ENCODE measurements at places on chromosomes 3 and 15. TPM values are rescaled to one million over a fixed set of nuclear protein-coding genes. Genes with fewer than 3 reads are reported as not detected.
A peak's percentile ranks its signal among the peaks of the same experiment; 100 is the strongest.

Gene PDHB
- total RNA-seq: 78.8 TPM

Gene LRRC2
- 4.1 TPM for total RNA-seq

Gene EPB42
- 2.1 TPM for total RNA-seq

Gene CNBP
- total RNA-seq: 236 TPM

Gene STXBP5L
- total RNA-seq: under 0.01 TPM

Gene IMPG2
- total RNA-seq: 1.3 TPM

Gene ZBBX
- 0.13 TPM for total RNA-seq

Gene LSAMP
- 9.8 TPM for total RNA-seq

Gene SCAMP2
- 17.3 TPM for total RNA-seq

Gene SKOR1
- total RNA-seq: 0.31 TPM

Gene CSTA
- total RNA-seq: 0.22 TPM

DNA sequence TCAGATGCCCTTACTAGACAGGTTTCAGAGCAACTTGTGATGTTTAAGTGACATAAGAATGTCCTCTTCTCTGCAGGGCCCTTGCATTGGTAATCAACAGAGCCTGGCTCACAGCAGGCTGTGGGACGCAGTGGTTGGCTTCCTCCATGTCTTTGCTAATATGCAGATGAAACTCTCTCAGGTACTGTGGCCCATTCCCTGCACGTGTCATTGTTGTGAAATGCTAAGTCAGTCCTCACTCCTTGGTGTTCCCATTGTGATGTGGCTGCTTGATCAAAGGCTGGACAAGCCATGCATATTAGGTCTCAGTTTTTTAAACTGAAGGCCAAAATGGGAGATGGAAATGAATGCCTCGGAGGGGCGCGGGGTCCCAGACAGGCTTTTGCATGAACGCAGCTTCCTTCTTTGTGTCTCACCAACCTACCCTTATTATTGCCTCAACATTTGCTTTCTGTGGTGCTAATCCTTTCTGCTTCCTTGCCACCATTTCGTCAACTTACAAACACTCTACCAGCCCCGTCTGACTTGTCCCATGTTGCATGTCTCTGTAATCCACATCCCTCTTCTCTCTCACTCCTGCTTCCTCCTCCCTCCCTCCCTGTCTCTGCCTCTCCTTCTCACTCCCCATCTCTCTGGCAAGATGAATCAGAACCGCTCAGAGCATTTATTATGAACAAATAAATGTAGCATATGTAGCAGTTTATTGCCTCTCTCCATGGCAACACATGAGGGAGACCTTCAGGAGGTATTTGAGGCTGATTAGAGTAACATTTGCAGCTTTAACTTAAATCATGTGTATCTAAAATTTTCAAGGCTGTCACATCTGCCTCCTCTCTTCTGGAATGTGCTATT is 133.2 kb upstream of the CHRM5 start:
- H3K27me3 ChIP-seq: no peaks in the 10 kb centered on the region
- peaks cover 14% of the 10 kb centered on the region for H3K36me3 ChIP-seq
- peak; percentile 26 for DNase-seq
- no peak overlapping the region for H3K4me3 ChIP-seq
- no peak overlapping the region for H3K27ac ChIP-seq
- no peaks in the 10 kb centered on the region for H3K4me1 ChIP-seq

DNA sequence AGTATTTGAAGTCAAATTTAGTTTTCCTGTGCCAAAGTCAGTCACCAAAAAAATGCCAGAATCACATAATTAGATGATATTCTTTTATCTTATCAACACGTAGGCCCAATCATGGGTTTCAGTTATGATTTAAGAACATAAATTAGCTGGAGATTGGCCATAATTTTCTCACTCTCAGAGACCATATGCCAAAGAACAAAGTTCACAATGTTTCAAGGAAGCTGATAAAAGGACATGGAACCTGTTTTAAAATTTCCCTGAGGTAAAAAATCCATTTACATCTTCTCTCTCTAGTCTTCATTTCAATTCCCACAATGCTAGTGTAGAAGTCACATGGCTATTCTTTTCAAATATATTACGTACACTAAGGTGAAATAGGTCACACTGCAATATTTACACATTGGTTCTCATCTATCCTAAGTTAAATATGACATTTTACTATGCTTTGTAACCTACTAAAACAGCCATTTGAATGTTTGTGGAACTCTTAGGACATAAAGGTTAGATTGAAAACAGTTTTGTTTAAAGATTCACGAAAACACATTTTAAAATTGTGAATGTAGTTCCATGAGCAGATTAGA is 42.7 kb upstream of the DCUN1D1 start:
- H3K27ac ChIP-seq: no peak overlapping the region

DNA sequence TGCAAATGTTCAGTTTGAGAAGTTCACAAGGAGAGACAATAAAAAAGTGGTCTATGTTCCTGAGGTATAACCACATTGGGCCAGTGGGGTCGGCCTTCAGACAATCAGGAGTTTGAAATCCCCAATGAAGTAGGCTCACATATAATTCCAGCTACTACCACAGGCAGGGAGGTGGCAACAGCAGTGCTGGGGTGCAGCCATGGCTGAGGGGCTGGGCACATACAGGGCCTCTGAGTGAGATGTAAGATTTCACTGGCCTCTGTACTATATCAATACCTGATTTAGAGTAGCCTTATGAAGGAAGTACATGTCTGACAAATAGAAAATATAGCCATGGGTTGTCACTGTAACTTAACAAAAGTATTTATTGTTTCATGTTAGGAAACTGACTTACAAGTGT is 402.2 kb downstream of the TBC1D5 start:
- H3K4me1 ChIP-seq: no peaks in the 10 kb centered on the region
- H3K4me3 ChIP-seq: no peak overlapping the region
- no peak for DNase-seq
- no peak overlapping the region for H3K27ac ChIP-seq

DNA sequence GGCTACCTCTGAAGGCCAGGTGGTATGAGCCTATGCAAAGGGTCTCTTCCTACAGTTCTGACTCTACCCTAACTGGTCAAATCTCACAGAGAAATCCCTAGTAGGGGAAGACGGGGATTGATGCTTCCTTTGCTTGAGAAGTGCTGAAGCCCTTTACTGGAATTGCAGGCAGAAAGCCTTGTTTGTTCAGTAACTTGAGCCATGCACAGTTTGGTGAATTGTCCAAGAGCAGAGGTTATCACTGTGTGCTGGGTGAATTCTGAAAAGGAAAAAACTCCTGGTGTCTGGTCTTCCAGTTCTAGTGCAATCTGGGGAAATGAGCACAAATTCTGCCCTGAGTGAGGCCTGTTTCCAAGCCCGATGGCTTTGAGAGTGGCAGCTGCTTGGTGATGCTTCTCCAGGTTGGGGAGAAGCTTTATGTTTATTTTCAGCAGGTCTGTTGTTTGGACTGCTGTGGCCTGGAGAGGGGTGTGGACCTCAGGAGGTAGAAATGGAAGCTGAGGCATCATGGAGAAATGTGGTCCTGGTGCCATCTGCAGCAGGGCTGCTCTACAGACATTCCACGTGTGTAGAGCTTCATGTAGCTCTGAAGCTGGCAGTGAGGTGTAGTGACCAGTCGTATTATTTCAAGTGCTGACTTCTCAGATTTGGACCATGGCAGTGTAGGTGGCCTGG is 60.9 kb downstream of the ARNT2 start:
- H3K27ac ChIP-seq: no peak overlapping the region
- H3K4me3 ChIP-seq: no peak overlapping the region

- no peak overlapping the region for H3K4me3 ChIP-seq
- no peak overlapping the region for H3K27ac ChIP-seq
- no peaks in the 10 kb centered on the region for H3K4me1 ChIP-seq
- H3K36me3 ChIP-seq: no peaks in the 10 kb centered on the region
- no peaks in the 10 kb centered on the region for H3K27me3 ChIP-seq
Observed at GRCh38 chr3:78970656-78971055, 797.1 kb downstream of the ROBO1 start.

DNA sequence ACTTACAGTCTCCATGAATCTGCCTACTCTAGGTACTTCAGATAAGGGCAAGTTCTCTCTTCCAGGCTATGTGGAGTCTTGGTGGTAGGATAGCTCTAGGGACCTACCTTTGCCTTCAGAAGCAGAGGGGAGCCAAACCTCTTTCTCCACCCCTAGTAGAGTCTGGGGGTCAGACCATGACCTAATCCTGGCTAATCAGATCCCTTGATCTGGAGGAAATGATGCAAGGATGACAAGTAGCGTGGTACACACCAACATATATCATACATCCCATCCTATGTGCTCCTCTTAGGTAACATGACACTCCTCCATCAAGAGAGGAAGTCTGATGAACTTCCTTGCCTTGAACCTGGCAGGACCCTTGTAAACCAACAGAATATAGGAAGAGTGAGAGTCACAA is 15.4 kb upstream of the PLA2G4F start:
- no peak overlapping the region for H3K27ac ChIP-seq
- H3K27me3 ChIP-seq: no peaks in the 10 kb centered on the region
- no peak for DNase-seq
- H3K4me3 ChIP-seq: no peak overlapping the region
- peaks cover 64% of the 10 kb centered on the region for H3K36me3 ChIP-seq

- H3K27me3 ChIP-seq: no peaks in the 10 kb centered on the region
- peak overlapping the region; percentile 64 for H3K27ac ChIP-seq
- H3K4me3 ChIP-seq: no peak overlapping the region
- no peaks in the 10 kb centered on the region for H3K36me3 ChIP-seq
Observed at GRCh38 chr15:81275711-81276392, 48.1 kb downstream of the STARD5 start.

DNA sequence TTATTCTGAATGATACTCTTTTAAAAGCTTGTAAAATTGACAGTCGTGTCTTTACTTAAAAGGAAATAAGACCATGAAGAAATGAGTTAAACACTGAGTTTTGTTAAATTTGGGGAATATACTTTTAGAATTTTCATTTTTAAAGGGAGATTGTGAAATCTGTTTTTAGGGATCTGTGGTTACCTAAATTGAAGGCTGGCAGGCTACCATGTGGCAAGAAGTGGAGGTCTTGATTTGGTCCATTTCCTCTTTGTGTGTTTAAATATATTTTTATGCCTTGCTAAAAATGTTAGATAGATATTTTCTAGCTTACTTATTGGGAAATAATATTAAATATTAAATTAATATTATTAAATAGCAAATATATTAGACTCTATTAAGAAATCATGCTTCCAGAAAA is 36.6 kb upstream of the SLC22A13 start:
- no peaks in the 10 kb centered on the region for H3K27me3 ChIP-seq
- no peak overlapping the region for H3K4me3 ChIP-seq
- H3K27ac ChIP-seq: no peak overlapping the region
- no peaks in the 10 kb centered on the region for H3K4me1 ChIP-seq

DNA sequence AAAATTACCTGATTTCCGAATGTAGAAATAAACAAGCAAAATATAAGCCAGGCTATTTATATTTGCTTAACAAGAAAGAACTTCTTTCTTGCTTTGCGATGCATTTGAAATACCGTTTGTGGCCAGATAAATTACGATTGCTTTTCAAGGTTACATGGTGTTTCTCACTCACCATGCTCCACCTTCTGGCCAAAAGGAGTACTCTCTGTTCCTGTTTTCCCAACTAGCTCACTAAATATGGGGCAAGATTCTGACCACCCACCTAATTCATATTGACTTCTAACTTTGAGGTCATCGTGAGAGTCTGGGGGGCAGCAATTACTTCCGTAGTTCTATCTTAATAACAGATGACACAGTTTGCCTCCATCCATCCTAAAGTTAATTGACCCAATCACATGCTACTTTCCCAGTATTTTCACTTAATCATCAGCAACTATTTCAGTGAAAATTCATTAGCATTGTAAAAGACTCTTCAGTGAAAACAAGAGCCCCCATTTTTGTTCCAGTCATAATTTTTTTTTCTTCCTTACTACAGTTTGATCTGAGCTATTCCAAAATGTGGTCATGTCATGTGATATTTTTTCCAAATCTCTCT is 25.9 kb downstream of the ACP3 start:
- H3K36me3 ChIP-seq: no peaks in the 10 kb centered on the region
- peaks cover 4% of the 10 kb centered on the region for H3K4me1 ChIP-seq
- no peak overlapping the region for H3K4me3 ChIP-seq
- H3K27me3 ChIP-seq: no peaks in the 10 kb centered on the region
- DNase-seq: peak; percentile 79

- no peak overlapping the region for H3K27ac ChIP-seq
- no peaks in the 10 kb centered on the region for H3K36me3 ChIP-seq
- H3K27me3 ChIP-seq: no peaks in the 10 kb centered on the region
- no peaks in the 10 kb centered on the region for H3K4me1 ChIP-seq
- H3K4me3 ChIP-seq: no peak overlapping the region
Observed at GRCh38 chr3:61268644-61269043, 17.4 kb upstream of the FHIT start.

DNA sequence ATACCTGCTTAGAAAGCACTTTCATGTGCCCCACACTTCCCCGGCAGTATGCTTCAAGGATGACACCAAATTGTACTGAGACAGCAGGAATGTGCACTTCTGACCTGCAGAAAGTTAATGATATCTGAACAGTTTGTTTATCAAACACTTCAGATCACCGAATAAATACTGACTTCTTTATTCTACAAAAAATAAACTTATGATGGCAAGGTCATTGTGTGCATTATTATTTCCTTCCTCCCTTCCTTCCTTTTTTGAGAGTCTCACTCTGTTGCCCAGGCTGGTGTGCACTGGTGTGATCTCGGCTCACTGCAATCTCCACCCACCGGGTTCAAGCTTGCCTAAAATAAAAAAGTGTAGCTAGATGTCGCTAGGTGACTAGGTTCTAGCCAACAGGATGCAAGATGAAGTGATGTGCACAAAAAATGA is 80.3 kb downstream of the FAIM start:
- no peaks in the 10 kb centered on the region for H3K27me3 ChIP-seq
- H3K4me3 ChIP-seq: no peak overlapping the region
- H3K4me1 ChIP-seq: no peaks in the 10 kb centered on the region
- no peaks in the 10 kb centered on the region for H3K36me3 ChIP-seq
- no peak overlapping the region for H3K27ac ChIP-seq
- DNase-seq: peak; percentile 24

- H3K27me3 ChIP-seq: no peaks in the 10 kb centered on the region
- no peaks in the 10 kb centered on the region for H3K36me3 ChIP-seq
- no peak overlapping the region for H3K4me3 ChIP-seq
- no peak overlapping the region for H3K27ac ChIP-seq
- H3K4me1 ChIP-seq: no peaks in the 10 kb centered on the region
Observed at GRCh38 chr3:65854606-65855304, 184.0 kb downstream of the MAGI1 start.

DNA sequence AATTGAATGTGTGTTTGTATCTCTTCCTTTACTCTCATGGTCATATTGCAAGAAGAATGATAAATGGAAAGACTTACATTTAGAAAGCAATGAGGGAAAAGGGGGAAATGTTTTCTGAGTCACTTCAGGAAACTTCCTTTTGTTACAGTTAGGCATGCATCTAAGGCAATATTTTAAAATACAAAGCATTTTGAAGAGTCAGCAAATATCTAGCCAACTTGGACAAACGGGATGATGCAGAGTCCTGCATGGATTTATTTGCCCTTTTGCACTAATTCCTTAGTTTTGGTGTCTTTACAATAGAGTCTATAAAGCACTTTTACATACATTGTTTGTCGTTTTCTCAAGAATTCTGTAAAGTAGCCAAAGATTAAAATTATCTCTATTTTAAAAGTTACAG is 286.2 kb upstream of the UBE2E2 start:
- H3K36me3 ChIP-seq: no peaks in the 10 kb centered on the region
- no peaks in the 10 kb centered on the region for H3K4me1 ChIP-seq
- no peak overlapping the region for H3K4me3 ChIP-seq
- DNase-seq: no peak

Measured in muscle of leg (tissue), 16 donors.